ENCODE measurements at places on chromosomes 2 and 18.

DNA sequence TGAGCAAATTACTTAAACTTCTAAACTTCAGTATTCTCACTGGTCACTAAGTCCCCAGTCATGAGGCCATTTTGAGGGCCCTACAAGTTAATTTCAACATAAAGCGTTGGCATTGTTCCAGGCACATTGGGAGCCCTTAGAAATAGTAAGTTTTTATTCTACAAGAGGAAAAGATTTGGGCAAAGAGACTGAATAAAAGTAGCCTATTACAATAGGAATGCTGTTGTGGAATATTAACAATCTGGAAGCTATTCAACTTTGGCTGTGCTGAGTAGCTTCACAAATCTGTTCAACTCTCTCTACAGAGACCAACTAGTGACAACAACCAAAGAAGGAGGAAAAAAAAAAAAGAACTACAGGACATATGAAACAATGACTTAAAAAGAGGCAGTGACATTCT, 1287.5 kb upstream of the NXPH2 start:
- H3K4me3 ChIP-seq: no peak overlapping the region
- no peaks in the 10 kb centered on the region for H3K4me1 ChIP-seq
- H3K27ac ChIP-seq: no peak overlapping the region
- DNase-seq: no peak
- H3K36me3 ChIP-seq: no peaks in the 10 kb centered on the region

DNA sequence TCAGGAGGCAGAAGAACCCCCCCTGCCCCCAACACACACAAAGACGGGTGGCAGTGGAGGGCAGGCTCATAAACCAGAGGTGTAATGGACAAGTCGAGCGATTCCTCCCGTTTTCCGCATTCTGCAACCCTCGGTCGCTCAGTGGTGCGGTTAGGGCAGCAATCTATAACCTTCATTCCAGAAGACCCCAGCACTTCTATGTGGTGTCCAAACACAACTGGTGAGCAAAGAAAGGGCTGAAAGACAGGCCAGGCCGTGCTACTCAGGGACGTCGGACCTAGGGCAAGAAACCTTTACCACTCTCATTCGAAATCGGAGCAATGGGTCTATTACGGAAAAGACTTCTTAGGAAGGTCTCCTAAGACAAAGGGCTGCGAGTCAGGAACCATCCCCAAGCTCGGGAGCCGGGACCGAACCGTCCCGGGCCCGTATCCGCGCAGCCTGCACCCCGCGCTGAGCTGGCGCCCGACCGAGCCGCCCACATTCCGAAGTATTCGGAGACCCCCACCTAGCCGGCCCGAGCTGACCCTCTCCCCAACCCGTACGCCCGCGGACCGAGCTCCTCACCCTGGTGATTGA, 568 bp downstream of the ARL5A start:
- no peaks in the 10 kb centered on the region for H3K36me3 ChIP-seq
- no peaks in the 10 kb centered on the region for H3K27me3 ChIP-seq
- peak overlapping the region; percentile 87 for H3K4me3 ChIP-seq
- DNase-seq: no peak
- peak overlapping the region; percentile 93 for H3K27ac ChIP-seq

DNA sequence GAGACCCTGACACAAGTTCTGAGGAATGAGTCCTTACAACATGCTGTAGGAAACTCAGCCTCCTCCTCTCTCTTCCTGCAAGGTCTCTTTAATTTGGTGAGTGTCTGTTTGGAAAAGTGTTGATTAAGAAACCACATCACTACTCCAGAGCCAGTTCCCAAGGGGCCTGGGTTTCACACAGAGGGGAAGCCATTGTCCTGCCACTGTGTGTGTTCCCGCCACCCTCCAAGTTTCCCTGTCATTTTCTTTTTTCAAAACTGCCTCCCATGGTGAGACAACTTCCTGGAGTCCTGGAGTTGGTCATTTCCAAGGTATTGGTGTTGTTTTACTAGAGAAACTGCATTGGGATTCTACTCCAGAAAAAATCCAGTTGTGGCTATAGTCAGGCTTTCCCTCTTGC, 232.0 kb upstream of the PARD3B start:
- H3K27me3 ChIP-seq: no peaks in the 10 kb centered on the region
- H3K4me3 ChIP-seq: no peak overlapping the region
- H3K4me1 ChIP-seq: no peaks in the 10 kb centered on the region
- H3K36me3 ChIP-seq: no peaks in the 10 kb centered on the region

DNA sequence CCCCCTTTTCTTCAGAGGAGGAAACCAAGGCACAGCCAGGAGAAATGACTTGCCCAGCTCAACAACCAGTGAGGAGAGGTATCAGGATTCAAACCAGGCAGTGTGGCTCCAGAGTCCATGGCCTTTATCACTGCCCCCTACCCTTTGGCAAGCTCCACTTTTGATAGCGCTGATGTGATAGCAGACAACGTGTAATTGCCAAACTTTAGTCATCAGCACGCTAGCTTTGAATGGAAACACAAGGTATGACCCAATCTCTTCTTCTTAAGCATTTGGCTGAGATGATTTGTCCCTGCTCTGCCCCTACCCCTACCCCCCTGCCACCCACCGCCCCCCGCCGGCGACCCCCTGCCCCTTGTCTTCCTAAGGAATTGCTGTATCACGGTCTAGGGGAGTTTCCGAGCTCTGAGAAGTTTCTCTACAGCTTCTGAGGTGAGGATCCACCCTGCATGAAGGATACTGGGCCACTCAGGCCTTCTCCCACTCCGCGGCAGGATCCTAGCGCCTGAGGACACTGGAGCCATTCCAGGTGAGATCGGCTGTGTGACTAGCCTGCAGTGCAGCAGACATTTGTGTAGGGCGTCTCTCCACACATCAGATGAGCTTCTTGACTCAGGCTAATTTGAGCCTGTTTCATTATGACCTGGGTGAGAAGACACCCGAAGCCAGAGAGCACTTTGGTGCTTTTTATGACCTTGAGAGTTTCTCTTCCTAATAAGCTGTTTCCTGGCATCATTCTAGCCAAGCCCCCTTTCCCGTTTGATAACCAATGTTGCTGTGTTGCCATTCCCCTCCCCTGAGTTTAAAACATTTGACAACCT, 75.1 kb upstream of the MAP4K4 start:
- DNase-seq: no peak
- H3K36me3 ChIP-seq: no peaks in the 10 kb centered on the region
- no peaks in the 10 kb centered on the region for H3K4me1 ChIP-seq
- H3K4me3 ChIP-seq: no peak overlapping the region

DNA sequence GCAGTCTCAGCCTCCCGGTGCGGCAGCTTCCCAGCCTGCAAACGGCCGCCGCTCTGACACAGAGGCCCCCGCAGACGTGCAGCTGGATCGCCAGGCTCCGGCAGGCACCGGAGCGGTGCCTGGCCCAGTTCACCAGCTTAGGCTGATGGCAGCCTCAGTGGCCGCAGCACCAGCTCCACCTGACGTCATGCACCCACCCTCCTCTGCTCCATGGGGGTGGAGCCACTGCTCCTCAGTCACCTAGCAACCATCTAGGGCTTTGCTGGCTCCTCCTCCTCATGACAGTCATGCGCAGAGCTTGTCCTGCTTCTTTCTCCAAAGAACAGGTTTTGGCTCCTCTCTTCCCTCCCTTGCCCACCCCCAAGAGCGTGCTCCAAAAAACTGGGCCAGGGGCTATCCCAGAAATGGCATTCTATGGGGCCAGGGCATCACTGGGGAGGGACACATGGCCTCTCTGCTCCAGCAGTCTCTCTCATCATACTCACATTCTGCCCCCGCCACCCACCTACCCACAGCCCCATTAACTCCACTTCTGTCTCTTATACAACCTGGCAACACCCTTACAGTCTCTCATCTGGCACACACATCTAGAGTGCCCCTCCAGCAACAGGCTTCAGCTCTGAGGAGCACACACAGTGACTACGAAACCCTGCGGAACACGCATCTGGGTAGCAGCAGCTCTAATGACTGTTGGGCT, 5.5 kb downstream of the DCTN1 start:
- peaks cover 4% of the 10 kb centered on the region for H3K4me1 ChIP-seq
- peaks cover 6% of the 10 kb centered on the region for H3K36me3 ChIP-seq
- peak; percentile 81 for DNase-seq
- peak overlapping the region; percentile 33 for H3K4me3 ChIP-seq
- H3K27me3 ChIP-seq: no peaks in the 10 kb centered on the region

DNA sequence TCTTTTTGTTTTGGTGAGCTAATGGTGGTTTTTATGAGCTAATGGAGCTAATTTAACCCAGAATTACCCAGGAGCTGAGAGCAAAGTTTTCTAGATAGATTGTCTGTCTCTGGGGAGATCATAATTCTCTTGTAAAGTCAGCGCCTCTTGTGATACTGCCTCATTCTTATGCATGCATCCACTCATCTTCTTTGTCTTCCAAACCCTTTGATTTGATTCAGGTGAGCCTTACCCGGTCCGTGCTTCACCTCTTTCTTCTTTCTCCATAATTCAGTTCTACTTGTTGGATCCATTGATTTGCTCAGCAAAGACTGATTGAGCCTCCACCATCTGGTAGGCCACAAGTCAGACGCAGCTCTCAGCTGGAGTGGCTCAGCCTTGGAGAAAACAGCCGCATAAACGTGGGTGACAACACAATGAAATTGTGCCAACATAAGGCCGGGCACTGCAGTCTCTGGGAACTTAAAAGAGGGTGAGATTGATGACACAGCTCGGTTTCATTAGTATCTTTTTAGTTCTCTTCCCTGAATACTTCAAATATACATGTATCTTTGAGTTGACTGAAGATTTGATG, 158.5 kb upstream of the SH3BP4 start:
- H3K4me1 ChIP-seq: no peaks in the 10 kb centered on the region
- no peak for DNase-seq
- H3K36me3 ChIP-seq: no peaks in the 10 kb centered on the region
- H3K27me3 ChIP-seq: peaks cover 4% of the 10 kb centered on the region
- H3K27ac ChIP-seq: no peak overlapping the region

- H3K27ac ChIP-seq: no peak overlapping the region
- no peak overlapping the region for H3K4me3 ChIP-seq
- H3K27me3 ChIP-seq: no peaks in the 10 kb centered on the region
- no peaks in the 10 kb centered on the region for H3K4me1 ChIP-seq
- no peak for DNase-seq
- no peaks in the 10 kb centered on the region for H3K36me3 ChIP-seq
Measured at GRCh38 chr2:120992791-120993555, 257.3 kb downstream of the GLI2 start.

GRCh38 chr2:48605482-48606175, 12.0 kb upstream of the GTF2A1L start:
- H3K27ac ChIP-seq: no peak overlapping the region
- no peaks in the 10 kb centered on the region for H3K36me3 ChIP-seq
- H3K4me1 ChIP-seq: no peaks in the 10 kb centered on the region
- no peaks in the 10 kb centered on the region for H3K27me3 ChIP-seq

DNA sequence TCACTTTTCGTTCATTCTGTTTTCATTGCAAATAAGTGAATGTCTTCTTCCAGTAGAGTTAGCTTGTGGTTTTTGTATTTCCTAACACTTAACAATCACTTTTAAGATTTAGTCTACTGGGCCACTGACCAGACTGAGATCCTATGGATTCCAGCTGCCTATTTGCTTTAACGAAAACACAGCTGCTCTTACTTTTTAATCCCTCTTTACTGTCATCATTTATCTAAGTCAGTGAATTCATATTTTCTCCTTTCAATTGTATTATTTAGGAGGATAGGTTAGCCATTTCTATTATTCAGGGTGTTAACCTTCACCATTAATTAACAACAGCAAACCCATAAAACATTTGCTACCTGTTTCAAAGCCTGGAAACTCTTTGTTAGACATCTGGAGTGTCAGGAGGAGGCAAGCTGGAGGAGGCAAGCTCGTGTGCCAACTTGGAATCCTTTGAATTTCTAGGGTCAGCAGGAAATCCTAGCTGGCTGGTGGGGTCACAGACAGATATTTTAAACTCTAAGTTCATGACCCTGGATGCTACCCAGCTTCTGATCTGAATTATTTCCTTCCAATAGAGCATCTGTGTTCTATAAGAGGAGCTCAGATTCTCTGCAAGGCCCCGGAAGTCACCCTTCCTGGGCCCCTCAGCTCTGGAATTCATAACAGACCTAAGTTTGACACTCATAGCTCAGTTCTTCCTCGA, 385.3 kb downstream of the RBM43 start:
- no peaks in the 10 kb centered on the region for H3K4me1 ChIP-seq
- H3K36me3 ChIP-seq: no peaks in the 10 kb centered on the region
- no peak overlapping the region for H3K27ac ChIP-seq
- H3K4me3 ChIP-seq: no peak overlapping the region

DNA sequence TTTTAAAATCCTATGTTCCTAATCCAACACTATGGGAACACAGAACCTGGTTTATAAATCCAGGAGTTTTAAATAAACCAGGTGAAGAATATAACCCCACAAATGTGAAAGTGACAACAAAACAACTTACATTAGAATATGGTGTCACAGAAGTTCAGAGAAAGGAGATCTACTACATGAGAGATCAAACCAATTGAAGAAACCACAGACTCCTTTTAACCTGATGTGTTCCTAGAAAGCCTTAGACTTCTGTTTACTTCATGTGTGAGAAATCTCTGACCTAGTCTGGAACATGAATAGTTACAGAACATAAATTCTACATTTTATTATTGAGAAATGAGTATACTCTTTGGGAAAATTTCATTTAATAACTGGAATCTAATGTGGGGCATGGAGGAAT, 165.3 kb downstream of the FTCDNL1 start:
- DNase-seq: no peak
- H3K4me1 ChIP-seq: peaks cover 5% of the 10 kb centered on the region
- H3K27me3 ChIP-seq: no peaks in the 10 kb centered on the region
- H3K27ac ChIP-seq: no peak overlapping the region

GRCh38 chr2:134985061-134985460, 62.2 kb downstream of the MAP3K19 start:
- no peaks in the 10 kb centered on the region for H3K27me3 ChIP-seq
- DNase-seq: no peak
- H3K4me3 ChIP-seq: no peak overlapping the region

DNA sequence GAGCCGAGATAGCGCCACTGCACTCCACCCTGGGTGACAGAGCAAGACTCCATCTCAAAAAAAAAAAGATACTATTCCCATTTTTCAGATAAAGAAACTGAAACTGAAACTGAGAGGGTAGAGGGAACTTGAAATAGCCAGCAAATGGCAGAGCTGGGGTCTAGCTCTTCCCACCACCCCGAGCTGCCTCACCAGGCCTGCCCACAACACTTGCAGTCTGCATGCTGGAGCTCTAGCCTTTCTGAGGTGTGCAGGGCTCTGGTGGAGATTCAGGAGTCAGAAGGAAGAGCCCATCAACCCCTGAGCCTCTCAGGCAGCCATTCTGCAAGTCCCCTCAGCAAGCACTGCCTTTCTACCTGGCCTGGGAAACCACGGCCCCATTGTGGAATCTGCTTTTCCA, 14.3 kb downstream of the EDAR start:
- no peak overlapping the region for H3K4me3 ChIP-seq
- no peak overlapping the region for H3K27ac ChIP-seq
- no peak for DNase-seq
- H3K27me3 ChIP-seq: no peaks in the 10 kb centered on the region
- no peaks in the 10 kb centered on the region for H3K36me3 ChIP-seq

DNA sequence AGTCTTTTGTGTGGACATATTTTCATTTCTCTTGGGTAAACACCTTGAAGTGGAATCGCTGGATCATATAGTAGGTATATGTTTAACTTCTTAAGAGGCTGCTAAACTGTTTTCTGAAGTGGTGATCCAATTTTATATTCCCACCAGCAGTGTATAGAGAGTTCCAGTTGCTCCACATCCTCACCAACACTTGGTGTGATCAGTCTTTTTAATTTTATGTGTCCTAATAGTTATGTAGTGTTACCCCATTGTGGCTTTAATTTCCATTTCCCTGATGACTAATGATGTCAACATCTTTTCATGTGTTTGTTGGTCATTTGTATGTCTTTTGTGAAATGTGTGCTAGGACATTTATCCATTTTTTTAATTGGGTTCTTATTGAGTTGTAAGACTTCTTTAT, 56.9 kb downstream of the DGKD start:
- no peak overlapping the region for H3K4me3 ChIP-seq
- no peaks in the 10 kb centered on the region for H3K36me3 ChIP-seq
- H3K27ac ChIP-seq: no peak overlapping the region
- DNase-seq: no peak
- no peaks in the 10 kb centered on the region for H3K27me3 ChIP-seq
